GM13977 (cell line): ENCODE measurements at places on chromosomes 16 and 17.

GRCh38 chr16:6656760-6657159, 675.9 kb upstream of the RBFOX1 start:
- DNase-seq: no peak

DNA sequence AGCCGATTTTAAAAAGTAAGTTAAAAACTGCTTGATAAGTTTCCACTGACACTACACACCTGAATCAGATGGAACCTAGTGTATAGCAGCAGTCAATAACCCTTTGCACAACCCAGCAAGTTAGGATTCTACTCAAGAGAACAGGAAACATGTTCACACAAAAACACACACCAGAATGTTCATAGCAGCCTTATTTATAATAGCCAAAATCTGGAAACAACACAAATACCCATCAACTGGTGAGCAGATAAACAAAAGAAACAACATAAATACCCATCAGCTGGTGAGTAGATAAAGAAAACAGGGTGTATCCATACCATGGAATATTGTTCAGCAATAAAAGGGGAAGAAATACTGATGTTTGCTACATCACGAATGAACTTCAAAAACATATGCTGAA, 2.7 kb upstream of the CDH11 start:
- DNase-seq: no peak

DNA sequence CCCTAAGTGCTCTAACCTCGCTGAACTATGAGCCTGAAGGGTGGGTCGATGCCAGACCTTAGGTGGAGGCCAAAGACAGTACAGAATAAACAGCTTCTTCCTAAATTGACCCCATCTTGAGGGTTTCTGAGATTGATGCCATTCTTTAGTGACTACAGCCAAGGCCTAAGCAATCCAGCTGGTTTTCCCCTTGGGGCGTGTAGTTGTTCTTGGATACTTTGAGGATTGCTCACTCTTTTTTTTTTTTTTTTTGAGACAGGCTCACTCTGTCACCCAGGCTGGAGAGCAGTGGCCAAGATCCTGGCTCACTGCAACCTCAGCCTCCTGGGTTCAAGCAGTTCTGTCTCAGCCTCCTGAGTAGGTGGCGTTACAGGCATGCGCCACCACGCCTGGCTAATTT, 2.0 kb downstream of the OVCA2 start:
- no peak for DNase-seq

GRCh38 chr17:41284043-41284442, 8.5 kb downstream of the KRTAP9-7 start:
- DNase-seq: peak; percentile 0

DNA sequence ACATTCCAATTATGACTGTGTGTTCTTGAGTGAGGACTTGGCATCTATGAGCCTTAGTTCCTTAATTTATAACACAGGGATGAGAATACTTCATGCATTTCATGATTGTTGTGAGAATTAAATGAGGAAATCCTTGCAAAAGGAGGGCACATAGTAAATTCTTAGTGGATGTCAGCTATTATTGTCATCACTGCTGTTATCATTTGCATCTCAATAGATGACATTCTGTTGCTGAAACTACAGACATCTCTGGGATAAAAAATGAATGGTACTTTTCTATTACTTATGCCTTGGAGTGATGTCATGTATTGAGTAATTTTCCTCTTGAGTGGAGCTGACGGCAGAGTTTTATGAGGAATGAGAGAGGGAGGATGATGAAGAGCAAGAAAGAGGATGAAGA, 184.4 kb upstream of the CDH11 start:
- no peak for DNase-seq

- DNase-seq: no peak
Measured at GRCh38 chr16:23318639-23319038, 16.5 kb downstream of the SCNN1B start.

DNA sequence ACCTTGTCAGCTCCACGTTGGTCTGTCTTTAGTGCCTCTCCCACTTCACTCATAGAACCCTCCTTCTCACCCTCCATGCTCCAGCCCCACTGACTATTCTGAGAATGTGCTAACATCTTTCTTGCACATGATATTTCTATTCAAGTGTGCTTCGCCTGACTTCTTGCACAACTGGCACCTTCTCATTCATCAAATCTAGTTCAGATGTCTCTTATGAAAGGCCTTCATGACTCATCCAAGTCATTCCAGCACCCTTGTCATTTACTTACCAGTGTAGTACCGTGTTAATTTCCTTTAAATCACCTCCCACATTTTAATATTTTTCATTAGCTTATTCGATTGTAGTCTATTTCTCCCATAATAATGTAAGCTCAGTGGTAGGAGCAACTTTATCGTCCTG, 197.8 kb upstream of the PIRT start:
- no peak for DNase-seq

DNA sequence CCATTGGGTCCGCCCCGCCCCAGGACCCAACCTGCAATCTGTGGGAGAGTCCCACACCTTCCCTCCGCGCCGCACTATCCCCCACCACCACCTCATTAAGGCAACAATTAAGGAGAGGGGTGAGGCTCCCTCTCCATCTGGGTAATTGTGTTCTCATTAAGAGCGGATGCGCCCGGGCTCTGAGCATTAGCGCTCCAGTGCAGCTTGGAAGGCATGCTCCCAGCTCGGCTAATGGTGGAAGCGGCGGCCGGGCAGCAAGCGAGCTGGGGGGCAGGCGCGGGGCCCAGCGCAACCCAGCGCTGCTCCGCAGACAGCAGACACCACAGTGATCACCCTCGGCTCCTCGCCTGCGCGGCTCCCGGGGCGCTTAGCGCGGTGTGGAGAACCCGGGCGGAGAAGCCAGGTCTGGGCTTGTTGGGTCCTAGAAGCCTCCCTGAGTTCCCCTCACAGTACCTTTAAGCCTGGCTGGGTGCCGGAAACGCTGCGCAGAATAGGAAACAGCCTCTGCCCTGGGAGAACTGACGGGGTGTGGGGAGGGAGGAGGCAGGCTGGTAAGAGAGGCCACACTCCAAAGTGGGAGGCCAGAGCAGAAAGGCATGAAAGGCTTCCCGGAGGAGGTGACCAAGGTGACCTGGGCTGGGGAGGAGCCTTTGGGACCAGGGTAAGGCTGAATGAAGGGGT, 6.4 kb downstream of the CBLN1 start:
- no peak for DNase-seq

GRCh38 chr17:80151333-80151732, 4.4 kb upstream of the EIF4A3 start:
- no peak for DNase-seq

GRCh38 chr17:30801671-30802070, 22.8 kb downstream of the CRLF3 start:
- no peak for DNase-seq

GRCh38 chr16:89422527-89422904, 67.8 kb downstream of the ANKRD11 start:
- DNase-seq: peak; percentile 79

GRCh38 chr17:48045316-48046001, 2.7 kb upstream of the NFE2L1 start:
- DNase-seq: no peak

DNA sequence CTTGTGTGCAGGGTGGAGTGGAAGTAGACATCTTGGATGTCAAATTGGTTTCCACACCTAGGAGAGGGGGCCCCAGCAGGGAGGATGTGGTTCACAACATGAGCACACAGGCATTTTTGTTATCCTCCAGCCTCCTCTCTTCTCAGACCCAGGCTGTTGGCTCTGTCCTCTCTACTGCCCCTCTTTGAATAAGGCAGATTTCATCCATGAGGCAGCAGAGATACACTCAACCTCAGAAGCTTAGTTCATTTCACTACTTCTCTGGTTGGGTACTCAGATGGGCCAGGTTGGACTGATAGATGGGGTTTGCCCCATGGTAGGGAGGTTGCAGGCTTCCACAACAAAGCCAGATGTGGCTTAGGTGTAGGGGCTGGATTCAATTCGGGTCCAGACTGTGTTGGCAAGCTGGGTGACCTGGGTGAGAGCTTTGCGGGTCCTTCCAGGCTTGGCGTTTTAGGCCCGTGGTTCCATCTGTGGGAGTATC, 22.2 kb upstream of the NFATC3 start:
- DNase-seq: no peak

- no peak for DNase-seq
Measured at GRCh38 chr16:56793492-56793891, 63.6 kb downstream of the NUP93 start.

- DNase-seq: no peak
Measured at GRCh38 chr16:64004116-64004515, 1117.7 kb downstream of the CDH11 start.

DNA sequence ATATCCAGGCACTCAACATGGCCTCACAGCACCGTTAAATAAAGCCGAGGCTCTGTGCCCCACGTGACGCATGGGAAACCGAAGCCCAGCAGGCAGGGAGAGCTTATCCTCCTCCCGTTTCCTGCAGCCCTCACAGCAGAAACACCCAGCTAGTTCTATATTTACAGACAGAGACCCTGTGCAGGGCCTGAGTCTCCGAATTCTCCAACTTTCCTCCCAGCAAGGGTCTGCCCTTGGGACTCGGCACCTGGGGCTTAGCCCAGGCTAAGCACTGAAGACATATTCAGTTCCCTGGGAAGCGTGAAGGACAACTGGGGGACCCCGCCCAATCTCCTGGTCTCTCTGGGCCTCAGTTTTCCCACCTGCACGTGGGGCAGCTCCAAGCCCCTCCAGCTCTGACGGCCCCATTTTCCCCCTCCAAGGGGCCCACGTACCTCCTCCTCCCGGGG, 29.2 kb downstream of the TRPV3 start:
- DNase-seq: no peak

DNA sequence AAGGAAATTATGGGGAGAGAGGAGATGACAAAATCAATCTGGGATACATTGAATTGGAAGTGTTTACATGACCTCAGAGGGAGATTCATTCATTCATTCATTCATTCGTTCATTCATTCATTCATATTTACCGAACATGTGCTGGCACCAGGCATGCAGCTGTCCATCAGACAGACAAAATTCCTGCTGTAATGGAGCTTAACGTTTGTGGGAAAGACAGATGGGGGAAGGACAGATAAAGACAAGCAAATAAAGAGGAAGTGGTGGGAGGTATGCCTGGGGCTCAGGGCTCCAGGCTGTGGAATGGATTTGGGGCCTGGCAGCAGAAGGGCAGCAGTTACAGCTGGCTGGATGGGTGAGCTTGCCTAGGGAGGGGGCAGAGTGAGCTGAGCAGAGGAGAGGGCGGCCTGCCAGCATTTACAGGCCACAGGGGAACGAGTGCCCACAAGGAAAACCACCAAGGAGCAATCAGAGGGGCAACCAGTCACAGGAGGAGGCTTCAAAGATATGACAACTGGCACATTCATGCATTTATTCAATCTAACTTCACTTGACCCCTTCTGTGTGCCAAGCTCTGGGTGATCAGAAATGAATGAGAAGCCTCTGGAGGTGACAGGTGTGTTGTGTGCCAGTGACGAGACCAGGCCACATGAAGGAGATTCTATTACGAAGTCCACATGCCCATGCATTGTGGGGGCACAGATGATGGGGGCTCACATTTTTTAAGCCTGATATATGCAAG, 48.5 kb downstream of the ARHGAP27 start:
- DNase-seq: no peak

- DNase-seq: peak; percentile 70
Measured at GRCh38 chr17:6413065-6413464, 21.9 kb downstream of the AIPL1 start.

- peak; percentile 62 for DNase-seq
Measured at GRCh38 chr17:9987779-9988585, 82.9 kb upstream of the RCVRN start.

DNA sequence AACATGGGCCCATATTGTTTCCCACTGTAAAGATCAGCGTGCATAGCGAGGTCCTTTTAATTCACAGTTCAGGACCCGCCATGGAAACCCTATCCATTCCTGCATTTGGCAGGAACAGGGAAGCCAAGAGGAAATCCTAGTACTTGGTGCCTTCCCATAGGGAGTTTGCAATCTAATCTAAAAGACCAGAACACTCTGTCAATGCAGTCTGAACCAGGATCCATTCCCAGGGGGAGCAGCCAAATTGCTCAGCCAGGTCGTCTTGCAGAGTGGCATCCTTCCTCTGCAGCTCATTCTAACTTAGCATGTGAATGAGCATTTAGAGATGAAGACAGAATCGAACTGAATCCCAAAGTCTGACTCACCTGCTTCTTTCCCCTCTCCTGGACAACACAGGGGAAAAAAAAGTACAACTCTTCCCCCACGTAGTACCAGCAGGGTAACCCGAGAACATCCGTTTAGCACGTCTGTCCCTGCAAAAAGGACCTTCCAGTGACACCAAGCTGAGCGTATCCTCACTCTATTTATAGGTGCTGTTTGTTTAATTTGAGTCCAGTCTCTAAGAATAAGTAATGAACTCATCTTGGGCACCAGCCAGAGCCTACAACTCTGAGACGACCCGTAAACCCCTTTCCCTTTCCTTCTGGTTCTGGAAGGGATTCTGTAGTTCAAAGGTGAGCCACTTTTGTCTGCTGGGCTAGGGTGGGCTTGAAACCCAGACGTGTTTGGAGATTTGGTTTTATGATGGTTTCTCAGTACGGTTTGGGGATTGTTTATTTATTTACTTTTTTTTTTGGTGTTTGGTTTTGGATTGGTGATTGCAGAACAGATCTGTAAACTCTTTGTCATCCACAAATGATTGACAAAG, 74.5 kb downstream of the ERCC4 start:
- no peak for DNase-seq

DNA sequence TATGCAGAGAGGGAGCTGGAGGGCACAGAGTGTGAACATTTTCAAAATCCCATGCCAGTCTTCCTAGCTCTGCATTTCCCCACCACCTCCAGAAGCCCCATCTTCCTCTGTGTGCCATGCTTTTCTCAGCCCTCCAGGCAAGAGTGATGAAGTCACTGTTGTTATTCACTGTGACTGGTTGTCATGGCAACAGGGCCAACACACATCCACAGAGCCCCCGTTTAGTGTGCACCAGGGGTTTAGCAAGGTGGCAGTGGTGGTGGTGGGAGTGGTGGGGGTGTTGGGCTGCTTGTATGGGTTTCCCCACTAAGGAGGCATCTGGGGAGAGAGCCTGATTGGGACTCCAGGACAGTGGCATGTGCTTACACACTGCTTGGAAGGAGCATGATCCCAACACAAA, 309.9 kb upstream of the ASIC2 start:
- DNase-seq: no peak

GRCh38 chr17:47630614-47631013, 19.1 kb upstream of the KPNB1 start:
- DNase-seq: no peak

- peak; percentile 99 for DNase-seq
Measured at GRCh38 chr16:89701425-89702406, at the start of gene SPATA2L. SPATA2L (minus strand) TSS chr16:89701705; CDS start chr16:89701232, 473 bp downstream.

DNA sequence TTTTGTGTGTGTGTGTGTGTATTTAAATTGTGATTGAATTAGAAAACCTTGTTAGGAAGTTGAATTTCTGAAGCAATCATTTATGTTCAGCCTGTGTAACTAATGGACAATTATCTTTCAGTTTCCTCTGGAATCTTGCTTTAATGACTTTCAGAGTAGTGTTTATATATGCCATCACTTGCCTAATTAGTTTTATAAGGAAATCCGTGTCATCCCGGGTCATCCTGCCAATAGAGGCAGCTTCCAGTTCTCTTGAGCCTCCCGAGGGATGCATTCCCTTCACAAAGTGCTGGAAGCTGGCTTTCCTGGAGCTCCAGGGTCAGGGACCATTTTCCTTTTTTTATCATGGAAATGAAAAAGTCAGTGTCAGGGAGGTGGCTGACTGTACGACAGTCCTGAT, 42.9 kb downstream of the PRKCA start:
- DNase-seq: no peak

- DNase-seq: no peak
Measured at GRCh38 chr17:39001703-39002637, 34.8 kb upstream of the FBXO47 start.
